Activated T-cell treated with anti-CD3 and anti-CD28 coated beads for 4 hours (primary cell): ENCODE measurements at places on chromosomes 11 and 22.

DNA sequence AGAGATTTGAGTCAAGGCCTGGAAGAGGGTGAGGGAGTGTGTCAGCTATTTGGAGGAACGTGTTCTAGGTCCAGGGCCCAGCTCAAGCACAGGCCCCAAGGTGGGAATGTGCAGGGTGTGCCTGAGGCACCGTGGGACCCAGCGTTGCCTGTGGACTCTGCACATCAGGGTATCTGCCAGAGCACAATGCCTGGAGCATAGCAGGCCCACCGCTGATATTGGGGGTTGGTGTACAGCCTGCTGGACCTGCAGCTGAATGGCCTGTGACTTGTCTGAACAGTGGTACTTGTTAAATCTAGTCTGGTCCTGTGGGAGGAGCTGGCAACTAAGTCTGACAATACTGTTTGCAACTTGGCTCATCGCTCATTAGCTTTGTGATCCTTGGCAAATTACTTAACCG is 131.7 kb downstream of the GRIK4 start:
- no peak for DNase-seq

GRCh38 chr22:17919276-17920144 is 104.9 kb downstream of the MICAL3 start:
- DNase-seq, result no peak

DNA sequence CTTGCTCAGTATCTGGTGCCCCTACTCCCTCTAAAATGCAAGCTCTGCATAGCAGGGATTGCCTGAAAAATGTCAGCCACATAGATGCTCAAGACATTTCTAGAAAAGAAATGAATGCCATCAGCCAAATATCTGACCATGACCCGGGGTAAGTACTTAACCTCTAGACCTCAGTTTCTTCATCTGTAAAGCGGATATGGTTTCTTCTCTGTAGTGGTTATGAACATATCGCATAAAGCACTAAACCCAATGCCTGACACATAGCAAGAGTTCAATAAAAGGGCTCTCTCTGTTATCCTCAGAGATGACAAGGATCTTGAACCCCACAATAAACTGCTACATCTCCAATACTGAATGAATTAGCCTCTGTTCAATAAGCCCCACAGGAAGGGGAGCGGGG is 122.6 kb downstream of the ABTB2 start:
- DNase-seq, result no peak

GRCh38 chr11:103499710-103500340 is 390.6 kb downstream of the DYNC2H1 start:
- DNase-seq, result no peak

GRCh38 chr11:103484545-103484944 is 375.3 kb downstream of the DYNC2H1 start:
- no peak for DNase-seq

DNA sequence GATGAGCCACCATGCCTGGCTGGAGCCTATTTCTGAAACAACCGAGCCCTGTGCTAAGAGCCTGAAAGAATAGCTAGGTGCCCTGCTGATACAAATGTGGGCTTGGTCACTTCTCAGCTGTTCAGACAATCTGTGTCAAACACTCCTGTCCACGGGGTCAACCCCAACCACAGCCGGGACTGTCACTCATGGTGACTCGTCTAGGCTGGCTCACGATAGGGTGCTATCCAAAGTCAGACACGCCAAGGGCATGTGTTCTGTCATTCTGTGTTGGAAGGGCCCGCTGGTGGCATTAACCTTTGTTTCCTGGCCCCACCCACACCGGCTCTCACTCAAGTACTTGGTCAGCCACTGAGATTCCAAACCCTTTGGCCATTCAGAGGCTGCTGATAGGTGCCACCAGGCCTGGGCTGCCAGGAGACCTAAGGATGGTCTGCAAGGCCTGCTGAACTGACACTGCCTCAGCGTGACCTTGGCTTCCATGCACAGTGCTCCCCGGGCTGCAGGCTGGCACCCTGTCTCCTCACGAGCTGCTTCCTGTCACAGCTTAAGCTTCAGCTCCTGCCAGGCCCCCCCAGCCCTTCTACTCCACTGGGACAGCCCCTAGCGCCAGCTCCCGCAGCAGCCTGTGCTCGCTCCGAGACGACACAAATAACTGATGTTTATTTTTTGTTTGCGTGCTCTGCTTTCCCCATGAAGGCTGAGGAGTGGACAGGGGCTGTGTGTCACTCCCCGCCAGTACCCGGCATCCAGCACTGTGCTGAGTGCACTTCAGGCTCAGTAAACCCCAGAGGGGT is 14.2 kb upstream of the CDC42BPG start:
- DNase-seq, result no peak

- DNase-seq, result no peak
These were observed 69.9 kb downstream of the MPPED1 start for GRCh38 chr22:43481568-43482317.

DNA sequence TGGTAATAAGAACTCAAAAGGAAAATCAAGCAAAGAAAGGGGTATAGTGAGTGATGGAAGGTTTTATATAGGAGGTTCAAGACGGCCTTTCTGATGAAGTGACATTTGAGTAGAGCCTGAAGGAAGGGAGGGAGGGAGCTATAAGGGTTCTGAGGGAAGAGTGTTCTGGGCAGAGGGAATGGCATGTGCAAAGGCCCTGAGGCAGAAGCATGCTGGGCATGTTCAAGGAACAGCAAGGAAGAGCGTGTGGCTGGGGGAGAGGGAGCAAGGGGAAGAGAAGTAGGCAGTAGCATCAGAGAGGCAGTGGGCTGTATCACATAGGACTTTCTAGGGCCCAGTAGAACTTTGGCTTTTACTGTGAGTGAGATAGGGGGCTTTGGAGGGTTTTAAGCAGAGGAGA is 108.9 kb upstream of the NAV2 start:
- no peak for DNase-seq

- no peak for DNase-seq
These were observed 120.2 kb upstream of the TBCEL start for GRCh38 chr11:120903686-120904085.

DNA sequence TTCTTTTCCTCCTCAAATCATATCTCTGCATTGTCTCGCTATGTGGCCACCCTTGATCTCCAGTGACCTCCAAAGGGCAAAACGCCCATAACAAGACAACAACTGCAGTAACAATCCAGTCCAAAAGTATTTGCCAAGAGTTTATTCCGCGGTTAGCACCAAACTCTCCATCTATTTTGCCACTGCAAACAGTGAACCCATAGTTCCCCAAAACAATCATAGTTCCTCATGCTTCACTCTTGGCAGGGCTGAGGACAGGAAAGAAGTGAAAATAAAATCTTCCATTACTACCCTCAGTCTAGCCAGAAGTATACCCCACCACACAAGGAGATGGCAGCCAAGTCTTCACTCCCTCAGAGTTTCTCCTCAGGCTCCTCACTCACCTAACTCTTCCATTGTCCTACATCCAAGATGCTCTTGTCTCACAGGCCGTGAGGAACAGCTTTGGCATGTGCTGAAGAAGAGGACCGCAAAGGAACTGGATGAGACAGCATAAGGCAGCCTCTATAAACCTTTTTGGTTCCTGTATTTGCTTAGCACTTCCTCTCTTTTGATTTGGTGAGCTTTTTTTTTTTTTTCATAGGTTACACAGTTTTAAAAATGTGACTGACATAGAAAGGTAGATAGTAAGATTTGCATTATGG is at the start of gene LPXN:
Gene LPXN, minus strand, starts transcription at position 480 of the 644 bp plus-strand sequence. Its CDS starts 84 bp downstream, at position 396.
- DNase-seq, result peak; percentile 42

- no peak for DNase-seq
These were observed at the start of gene OSBPL5 for GRCh38 chr11:3165152-3165705. Gene OSBPL5 (minus strand): TSS chr11:3165310. CDS start chr11:3129148, 36,162 bp downstream.

DNA sequence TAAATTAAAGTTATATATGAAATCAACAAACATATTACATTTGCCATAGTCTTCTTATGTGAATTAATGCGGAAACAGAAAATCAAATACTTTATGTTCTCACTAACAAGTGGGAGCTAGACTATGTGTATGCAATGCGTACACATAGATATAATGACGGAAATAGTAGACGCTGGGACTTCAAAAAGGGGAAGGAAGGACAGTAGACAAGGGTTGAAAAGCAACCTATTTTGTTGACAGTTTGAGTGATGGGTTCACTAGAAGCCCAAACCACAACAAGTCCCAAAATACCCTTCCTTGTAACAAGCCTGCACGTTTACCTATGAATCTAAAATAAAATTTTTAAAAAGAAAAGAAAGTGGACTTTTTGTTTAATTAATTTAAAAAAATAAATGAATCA is 430.8 kb upstream of the CNTN5 start:
- no peak for DNase-seq

DNA sequence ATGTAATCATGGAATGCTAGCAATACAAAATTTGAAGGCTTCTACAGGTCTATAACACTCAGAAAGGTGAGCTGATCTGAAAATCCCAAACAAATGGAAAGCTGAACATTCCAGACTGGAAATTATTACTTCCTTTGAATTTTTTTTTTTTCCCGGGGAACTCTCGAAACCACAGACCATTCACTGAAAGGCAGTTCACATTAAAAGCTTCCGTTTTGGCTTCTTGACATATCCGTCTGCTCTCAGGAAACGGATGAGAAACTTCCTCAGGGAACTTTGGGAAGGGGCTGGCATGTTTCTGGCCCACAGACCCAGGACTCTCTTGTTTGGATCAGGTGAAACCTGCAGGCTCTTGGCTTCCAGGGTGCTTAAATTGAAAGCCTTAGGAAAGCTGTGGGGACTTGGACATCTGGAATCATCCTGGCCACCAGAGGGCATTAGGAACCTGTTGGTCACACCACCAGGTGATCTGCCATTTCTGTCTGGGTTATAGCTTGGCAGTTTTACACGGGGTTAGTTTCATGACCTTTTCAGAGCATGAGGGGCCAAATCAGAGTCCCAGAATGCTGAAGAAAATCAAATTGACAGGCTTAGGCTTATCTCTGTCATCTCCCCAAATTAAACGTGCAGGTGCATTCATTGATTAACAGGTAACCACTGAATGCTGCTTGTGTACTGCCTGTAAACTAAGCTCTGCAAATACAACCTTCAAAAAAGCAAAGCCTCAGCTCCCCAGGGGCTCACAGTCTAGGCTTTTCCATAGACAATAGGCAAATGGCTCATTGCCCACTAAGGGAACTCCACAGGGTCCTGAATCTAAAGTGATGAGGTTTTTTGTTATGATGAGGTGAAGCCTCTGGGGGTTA is 22.7 kb upstream of the GRAMD1B start:
- peak; percentile 44 for DNase-seq

DNA sequence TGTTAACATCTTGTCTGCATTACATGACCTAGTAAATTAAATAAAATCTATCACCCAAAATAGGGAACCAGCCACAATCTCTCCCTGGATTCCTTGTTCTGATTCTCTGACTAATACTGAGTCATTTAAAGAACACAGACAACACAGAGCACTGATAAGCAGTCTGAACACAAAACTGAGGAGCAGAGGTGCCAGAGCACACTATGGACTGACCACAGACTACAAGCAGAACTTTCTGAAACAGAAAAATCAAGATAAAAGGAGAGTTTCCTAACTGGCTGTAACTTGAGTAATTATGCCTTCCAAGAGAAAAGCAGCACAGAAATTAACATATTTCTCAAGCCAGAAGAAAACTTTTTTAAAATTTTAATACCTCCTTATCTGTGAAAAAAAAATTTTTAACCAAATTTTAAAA is 128.8 kb downstream of the SGSM3 start:
- DNase-seq, result no peak

DNA sequence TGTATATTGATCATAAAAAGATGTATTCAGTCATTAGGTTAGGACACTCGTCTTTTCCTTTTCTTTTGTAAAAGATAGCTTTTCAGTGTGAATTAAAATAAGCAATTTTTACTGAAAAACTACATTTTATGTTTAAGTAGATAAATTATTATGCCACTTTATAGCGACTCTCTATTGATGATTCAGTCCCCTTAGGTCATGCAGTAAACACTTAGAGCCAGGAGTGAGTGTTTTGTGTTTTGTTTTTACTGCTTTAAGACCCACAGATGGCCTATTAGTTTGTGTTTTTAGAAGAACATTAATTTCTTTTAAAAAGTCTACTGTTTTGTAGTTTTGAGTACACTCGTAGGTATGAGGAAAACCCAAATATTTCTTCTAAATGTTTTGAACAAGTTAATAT is 86.6 kb downstream of the YAP1 start:
- no peak for DNase-seq

DNA sequence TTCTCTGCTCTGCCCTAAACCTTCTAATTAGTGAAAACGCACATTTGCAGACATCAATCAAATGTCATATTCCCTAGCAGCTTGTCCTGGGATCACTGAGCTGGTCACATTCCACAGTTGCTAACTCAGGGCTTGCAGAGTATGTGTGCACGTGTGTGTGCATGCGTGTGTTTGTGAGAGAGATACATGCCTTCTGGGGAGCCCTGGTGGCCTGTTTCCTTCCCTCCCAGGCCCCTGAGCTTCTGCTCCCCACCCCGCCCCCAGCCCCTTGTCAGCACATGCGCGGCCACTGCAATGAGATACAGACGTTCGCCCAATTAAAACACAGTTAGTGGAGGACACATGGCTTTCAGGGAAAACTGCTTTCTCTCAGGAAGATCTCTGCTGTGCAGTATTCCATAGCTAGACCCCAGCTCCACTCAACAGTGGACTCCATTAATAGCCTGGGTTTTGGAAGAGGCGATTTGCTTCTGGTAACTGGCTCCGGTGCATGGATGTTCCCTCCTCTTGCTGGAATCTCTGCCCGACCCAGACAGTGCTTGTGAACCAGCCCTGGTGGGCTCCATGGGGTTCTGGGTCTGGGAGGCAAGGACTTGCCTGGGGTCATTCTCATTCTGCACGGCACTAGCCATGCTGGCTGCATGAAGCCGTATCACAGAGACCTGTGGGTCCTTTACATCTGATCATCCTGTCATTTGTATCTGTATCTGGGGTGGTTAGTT is 17.7 kb downstream of the LRP5 start:
- no peak for DNase-seq

- no peak for DNase-seq
These were observed 115.9 kb downstream of the CCDC81 start for GRCh38 chr11:86490582-86490981.

GRCh38 chr22:33227791-33228190 is 169.6 kb upstream of the SYN3 start:
- no peak for DNase-seq

DNA sequence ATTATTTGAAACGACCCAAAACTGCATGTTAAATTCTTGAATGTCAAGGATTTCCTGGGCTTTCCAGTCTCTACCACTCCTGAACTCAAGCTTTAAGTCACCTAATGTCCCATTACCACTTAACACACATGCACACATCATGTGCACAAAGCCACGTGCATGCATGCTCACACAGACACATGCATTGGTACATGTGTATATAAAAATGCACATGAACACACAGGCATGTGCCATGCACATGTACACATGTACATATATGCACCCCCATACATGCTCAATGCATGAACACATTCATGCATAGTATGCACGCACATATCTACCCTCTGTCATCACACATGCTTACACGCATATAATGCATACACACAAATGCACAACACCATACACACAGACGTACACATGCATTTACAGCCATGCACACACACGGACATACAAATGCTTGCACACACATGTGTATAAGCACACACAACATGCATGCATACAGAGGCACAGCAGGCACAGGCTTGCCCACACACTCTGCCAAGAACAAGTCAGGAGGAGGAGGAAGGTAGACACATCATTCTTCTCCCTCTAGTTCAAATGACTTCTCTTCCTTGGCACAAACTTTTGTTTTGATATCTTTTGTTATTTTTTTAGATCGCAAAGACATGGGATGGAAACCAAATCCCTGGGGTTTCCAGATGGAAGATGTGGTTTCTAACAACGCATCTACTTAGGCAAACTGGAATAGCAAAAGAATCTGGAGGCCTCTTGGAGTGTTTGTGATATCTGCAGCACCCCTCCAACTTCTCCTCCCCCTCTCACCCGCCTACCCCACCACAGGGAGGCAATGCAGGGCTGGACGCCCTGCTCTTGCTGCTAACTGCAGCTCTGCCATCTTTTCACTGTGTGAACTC is 24.6 kb downstream of the RASD2 start:
- DNase-seq, result no peak
